NCI-H226 (cell line): ENCODE measurements at places on chromosomes 3 and 15.
A peak's percentile ranks its signal among the peaks of the same experiment; 100 is the strongest.

DNA sequence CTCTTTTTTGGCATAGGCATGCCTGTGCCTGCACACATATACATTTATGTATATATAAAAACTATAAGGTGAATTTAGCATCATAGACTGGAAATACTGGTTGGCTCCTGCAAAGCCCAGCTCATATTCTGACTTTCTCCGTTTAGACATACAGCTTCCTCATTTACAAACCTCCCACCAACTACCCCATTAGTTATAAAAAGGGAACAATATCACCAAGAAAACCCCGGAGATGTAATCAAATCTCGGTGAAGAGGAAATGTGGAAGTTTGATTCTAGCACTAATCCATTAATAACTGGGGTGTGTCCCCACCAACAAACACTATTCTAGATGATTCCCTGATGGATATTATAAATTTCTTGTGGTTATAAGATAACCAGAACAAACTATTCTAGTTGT lies 517.7 kb upstream of the TBL1XR1 start:
- DNase-seq: no peak

DNA sequence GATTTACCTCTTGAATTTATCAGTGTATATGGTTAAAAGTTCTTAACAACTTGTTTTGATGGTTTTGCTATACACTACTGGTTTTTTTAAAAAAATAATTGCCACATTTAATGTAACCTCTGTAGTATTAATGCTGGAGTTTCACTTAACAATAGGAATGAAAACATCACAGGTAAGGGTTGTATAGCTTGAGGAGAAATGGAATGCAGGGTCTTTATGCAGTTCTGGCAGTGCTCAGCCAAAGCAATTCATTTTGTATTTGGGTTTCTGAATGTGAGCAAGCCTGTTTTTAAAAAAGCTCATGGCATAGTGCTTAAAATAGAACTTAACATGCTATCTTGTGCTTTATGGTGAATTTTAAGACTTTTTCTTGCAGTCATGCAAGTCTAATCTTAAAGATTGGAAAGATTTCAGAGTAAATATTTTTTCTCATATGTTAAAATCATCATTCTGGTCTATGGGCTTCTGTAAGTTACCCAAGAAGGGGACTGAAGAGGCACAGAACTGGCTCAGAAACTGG lies 8.9 kb downstream of the PIAS1 start:
- DNase-seq: no peak

DNA sequence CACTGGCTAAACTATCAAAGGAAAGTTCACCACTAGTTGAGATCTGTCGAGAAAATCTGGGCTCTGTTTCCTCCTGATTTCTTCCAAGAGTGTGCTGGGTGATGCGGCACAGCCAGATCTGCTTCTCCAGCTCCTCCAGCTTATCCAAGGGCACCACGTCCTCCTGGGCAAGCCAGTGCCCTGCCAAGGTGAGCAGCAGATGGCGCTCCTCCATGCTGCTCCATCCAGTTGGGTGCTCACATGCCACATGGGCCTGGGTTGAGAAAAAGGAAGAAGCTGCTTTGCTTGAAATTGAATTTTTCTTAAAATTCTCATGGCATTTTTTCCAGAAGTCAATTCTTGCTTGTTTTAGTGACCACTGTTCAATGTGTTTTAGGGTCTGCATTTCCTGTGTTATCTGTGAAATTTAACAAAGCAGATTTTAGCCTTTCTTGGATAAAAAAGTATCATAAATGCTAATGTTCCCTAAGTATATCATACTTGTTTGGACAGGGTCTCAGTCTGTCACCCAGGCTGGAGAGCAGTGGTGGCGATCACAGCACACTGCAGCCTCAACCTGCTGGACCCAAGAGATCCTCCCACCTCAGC lies 47.3 kb downstream of the EIF3J start:
- peak; percentile 34 for DNase-seq

DNA sequence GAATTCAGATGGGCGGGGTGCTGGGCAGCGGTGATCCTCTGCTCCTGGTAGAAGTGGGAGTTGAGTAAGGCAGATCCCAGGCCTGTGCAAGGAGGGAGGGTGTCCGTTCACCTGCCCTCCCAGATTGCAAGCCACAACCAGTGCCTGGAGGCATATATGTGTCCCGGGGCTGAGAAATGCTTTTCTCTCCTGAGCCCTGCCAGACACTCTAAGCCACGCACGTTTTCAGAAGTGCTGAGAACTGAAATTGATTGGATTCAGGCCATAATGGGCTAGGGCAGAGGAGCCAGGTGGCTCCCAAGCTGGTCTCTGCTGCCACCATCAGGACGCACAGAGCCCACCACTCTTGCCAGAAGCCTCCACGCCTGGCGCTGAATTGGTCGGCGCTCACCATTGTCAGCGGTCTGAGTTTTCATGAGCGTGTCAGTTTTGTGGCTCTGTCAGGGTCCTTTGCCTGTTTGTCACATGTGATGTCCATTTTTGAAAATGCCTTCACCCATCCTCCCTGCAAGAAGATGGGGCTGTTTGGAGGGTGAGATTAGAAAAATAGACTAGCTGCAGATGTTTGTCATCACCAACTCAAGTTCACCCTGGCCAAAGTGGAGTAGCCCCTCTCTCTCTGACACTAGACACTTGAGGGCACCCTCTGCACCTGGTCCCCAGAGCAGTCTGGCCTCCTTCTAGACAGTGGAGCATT lies 15.4 kb upstream of the BFSP2 start:
- DNase-seq: peak; percentile 46

DNA sequence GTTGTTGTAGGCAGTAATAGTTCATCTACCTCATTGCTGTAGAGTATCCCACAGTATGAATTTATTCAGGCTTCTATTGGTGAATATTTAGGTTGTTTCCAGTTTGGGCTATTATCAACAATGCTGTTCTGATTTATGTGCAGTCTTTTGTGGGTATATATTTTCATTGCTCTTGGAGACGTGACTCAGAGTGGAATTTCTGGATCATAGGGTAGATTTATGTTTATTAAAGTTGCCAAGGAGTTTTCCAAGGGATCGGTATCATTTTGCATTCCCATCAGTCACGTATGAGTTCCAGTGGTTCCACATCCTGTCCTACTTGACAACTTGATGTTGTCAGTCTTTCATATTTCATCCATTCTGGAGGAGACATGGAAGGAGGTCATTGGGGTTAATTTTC lies 8.4 kb upstream of the HRH1 start:
- DNase-seq: peak; percentile 94

DNA sequence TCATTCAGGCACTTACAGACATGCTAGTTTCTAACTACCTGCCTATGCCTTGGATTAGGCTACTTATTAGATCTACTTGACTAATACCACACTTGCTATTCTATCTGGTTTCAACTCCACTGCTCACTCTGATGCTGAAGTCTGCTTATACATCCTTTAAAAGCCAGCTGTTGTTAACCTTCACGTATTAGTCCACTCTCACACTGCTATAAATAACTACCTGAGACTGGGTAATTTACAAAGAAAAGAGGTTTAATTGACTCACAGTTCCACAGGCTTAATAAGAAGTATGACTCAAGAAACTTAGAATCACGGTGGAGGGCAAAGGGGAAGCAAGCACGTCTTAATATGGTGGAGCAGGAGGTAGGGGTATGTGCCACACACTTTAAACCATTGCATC lies 47.7 kb upstream of the ANKRD28 start:
- no peak for DNase-seq

DNA sequence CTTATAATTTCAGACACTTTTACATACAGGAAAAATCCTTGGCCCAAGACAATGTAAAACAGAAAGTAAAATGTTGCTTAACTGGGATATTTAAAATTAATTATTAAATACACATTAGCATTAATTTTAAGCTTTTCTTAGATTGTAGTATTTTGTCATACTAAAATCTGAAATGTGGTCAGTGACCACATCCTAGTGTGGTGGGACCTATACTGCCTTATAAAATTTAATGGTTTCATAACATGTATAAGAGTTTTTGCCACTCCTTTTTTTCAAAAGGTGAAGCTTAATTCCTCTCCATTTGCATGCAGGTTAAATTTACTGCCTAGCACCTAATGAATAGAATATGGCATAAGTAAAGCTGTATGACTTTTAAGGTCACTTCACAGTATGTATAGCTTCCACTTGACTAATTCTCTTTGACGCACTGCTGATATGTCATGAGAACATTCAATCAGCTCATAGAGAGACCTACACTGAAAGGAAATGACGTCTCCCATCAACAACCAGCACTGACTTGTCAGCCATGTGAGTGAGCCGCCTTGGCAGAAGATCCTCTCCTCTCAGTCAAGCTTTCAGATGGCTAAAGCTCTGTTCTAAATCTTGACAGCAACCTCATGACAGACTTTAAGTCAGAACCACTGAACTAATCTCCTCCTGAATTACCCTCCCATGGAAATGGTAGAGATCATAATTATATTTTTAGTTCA lies 847.8 kb downstream of the SI start:
- DNase-seq: no peak

DNA sequence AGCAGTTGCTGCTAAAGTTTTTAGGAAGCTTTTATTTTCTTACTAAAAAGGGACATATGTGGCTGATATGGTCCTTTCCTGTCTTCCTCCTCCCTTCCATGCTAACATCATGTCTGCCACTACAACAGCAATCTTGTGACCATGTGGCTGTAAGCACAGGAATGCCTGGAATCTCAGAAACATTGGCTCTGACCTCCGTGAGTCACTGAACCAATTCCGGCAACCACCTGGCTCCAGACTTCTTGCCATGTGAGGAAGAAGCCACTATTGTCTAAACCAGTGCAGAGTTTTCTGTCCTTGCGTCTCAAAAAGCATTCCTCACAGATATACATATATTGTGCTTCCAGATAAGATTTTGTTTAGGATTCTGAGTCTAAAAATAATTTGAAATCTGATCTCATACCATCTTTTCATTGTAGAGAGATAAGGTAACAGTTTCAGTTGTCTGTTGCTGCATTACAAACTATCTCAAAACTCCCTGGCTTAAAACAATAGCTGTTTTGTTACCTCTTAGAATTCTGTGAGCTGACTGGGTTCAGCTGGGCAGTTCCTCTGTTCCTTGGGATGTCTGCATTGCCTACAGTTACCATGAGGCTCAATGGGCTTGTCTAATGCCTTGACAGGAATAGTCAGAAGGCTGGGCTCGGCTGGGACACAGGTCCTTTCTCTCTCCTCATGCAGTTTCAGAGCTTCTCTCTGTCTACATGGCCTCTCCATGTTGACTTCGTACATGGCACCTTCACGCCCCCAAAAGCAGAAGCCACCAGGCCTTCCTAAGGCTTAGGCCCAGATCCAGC lies 77.3 kb upstream of the MAGI1 start:
- peak; percentile 70 for DNase-seq

GRCh38 chr15:86040356-86041033 lies 39.2 kb upstream of the AGBL1 start:
- no peak for DNase-seq

- no peak for DNase-seq
Measured at GRCh38 chr3:167874671-167875372, 139.3 kb downstream of the SERPINI1 start.

DNA sequence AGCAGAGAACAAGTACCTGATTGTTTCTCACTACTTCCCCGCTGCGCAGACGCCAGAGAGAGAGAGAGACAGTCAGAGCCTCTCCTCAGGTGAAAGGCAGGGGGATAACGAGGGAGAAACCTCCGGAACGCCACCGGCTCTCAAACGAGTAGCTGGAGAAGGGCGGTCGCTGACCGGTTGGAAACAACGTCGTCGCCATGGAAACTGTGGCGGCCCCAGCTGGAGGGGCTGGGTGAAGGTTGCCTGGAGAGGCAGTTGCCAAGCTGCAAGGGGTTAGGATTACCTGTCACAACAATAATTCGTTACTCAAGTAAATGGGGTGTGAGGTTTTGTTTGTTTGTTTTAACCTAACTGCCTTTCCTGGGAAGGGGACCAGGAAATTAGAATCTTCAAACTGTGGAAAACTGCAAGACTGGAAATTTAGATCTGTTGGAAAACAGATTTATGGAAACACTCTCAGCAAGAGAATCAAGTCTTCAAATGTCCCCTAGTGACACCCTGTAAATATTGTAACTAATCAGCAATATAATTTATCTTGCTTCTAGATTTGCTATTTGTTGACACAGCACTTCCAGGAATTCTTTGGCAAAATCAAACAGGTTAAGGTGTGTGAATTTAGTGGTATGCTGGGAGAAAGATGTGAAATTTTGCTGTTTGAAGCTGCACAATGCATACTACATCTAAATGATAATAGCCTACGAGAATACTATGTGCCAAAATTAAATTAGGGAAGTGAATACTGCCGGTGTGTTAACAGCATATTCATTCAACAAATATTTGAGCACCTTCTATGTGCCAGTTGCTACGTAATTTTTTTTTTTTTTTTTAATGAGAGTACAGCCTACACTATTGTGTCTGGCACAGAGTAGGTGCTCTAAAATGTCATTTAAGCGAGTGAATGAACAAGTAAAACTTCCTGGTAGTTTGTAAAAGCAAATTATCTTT lies at the start of gene DNAH12:
Gene DNAH12 (minus strand): TSS at position 164 of the 945 bp plus-strand sequence. CDS start 1,474 bp downstream, outside the sequence.
- DNase-seq: no peak

GRCh38 chr3:155194973-155195957 lies 98.2 kb downstream of the STRIT1 start:
- DNase-seq: no peak

DNA sequence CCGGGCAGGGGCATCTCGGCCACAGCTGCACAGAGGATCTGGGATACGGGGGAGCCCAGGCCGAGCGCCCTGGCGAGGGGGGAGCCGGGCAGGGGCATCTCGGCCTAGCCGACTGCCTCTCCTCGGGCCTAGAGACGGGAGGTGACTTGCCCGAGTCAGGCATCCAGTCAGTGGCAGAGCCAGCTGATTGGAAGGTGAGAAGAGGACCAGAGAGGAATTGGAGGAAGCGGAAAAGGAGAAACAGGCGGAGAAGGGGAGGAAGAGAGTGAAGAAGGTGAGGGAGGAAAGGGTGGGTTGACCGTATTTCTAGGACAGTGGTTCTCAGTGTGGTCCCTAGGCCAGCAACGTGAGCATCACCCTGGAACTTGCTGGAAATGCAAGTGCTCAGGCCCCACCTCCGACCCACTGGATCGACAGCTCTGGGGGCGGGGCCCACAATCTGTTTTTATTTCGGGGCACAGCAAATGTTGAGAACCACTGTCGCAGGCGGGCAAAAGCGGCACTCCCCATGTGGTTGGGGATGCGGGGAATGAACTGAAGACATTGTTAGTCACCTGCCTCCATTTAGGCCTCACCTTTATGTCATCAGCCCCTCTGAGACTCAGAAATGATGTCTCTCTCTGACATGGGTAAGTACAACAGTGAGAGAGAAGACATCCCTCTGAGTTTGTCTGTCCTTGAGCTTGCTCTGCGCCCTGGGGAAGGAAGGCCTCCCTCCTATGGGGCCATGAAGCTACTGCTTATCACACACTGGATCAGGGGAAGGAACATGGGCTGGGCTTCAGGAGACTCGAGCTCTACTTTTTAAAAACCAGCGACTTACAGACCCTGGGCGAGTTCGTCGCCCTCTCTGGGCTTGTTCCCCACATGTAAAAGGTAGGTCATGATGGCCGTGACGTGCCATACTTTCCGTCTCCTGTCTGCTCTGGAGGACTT lies 1.0 kb upstream of the MELTF start:
- DNase-seq: peak; percentile 46

DNA sequence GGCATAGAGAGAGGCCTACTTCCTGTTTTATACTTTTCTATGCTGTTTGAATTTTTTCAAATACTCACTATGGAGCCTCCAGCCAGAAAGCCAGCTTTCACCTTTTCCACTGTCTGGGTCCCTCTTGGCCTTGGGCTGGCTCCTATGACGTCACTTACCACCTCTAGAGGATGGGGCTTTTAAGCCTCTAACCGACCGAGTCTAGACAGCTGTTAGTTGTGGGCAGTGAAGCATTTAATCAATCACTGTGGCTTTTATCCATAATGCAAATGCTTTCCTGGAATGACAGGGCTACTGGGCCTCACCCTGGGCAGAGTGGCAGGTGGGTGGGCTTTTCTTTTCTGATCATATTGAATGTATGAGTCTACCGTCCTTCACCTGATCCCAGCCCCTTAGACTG lies 61.9 kb downstream of the LRRK1 start:
- DNase-seq: no peak

- DNase-seq: no peak
Measured at GRCh38 chr3:190676481-190676880, 162.6 kb downstream of the IL1RAP start.
